Effector memory CD4-positive, alpha-beta T cell (primary cell): ENCODE measurements at places on chromosomes 11 and 22.

DNA sequence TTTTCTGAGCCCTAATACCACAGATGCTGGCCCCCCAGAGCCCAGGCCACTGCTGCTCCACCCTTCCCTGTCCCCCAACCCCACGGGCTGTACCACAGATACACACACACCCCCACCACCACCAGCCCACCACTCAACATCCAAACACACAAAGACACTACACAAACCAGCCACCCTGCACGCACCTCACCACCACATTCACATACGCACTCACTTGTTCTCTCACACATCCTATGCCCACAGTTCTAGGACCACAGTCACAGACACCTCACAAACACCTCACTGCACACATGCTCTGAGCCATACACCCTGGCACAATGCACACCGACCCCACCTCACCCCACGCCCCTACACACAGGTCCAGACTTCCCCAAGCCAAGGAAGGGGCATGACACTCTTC is 22.5 kb upstream of the OAF start:
- DNase-seq: no peak

- no peak for DNase-seq
These were observed 2.5 kb downstream of the GLYATL1 start for GRCh38 chr11:58941838-58942237.

GRCh38 chr22:35192129-35192918 is 65.0 kb upstream of the HMGXB4 start:
- DNase-seq: no peak

GRCh38 chr11:57230316-57230715 is 6.7 kb downstream of the APLNR start:
- no peak for DNase-seq

- no peak for DNase-seq
These were observed 39.7 kb upstream of the TH start for GRCh38 chr11:2211113-2211971.

DNA sequence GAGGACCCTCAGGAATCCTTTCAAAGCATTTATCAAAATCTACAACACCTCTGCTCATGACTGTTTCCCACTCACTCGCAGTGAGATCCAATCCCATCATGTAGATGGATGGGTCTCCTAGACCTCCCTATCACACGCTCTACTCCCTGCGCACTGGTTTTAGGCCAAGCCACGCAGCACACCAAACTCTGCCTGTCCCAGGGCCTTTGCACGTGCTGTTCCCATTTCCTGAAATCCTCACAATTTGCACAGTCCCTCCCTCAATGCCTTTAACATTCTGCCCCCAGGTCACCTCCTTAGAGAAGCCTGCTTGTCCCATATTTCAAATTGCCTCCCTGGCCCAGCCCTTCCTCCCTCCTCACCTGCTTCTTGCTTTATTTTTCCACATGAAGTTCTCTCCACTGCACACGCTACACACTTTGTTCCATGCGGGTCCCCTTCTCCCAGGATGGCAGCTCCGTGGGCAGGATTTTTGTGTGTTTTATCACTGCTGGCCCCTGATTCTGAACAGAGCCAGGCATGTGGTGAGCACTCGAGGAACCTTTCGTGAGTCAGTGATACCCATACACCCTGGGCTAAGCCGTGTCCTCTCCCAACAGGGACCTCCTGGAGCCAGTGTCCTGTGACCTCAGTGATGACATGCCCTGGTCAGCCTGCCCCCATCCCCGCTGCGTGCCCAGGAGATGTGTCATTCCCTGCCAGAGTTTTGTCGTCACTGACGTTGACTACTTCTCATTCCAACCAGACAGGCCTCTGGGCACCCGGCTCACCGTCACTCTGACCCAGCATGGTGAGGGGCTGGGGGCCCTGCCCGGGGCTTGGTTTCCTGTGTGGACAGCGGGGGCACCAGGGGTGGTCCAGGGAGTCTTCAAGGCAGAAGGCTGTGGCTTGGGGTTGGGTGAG is 12.2 kb downstream of the CSF2RB start:
- DNase-seq: no peak

- DNase-seq: no peak
These were observed 5.3 kb downstream of the SLC17A6 start for GRCh38 chr11:22343371-22344032.

GRCh38 chr22:31091106-31091975 is 10.2 kb downstream of the SMTN start:
- no peak for DNase-seq

GRCh38 chr11:118304568-118305248 is at the start of gene CD3E:
Gene CD3E, plus strand, starts transcription at chr11:118304730. Its CDS starts 223 bp downstream, at chr11:118304953.
- peak; percentile 47 for DNase-seq

DNA sequence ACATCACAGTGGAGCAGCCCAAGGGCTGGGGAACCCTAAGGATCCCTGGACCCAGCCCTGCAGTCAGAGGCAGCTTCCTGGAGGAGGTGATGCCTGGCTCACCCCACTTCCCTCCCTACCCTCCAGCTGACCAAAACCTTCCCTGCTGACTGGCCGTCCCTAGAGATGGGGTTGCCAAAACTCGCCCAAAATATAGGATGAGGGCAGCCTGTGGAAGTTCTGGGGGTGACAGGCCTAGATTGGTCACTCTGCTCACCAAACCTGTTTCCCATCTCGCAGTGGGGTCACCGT is 35.0 kb upstream of the PPARA start:
- DNase-seq: no peak

DNA sequence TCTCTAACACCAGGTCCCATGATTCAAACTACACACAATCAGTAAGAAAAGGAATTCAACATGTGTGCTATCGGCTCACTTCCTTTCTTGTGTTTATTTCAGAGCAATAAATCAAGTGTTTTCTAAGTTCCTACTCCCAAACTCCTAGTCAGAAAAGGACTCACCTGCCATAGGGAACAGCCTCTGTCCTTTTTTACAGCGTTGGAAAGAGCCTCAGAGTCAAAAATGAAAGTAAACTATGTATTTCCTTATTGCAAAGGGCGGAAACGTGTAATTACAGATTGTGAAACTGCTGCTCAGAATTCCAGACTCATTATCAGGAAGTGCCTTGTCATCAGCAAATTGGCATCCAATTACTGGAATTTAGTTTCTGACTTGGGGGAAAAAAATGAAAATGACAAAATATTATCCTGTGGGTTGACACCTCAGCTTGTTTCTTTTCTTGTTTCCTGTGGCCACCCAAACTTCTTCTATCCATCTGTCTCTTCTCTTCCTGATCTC is at the start of gene CASP4:
Gene CASP4, minus strand, starts transcription at position 220 of the 501 bp plus-strand sequence. Its CDS starts 49 bp downstream, at position 171.
- no peak for DNase-seq

DNA sequence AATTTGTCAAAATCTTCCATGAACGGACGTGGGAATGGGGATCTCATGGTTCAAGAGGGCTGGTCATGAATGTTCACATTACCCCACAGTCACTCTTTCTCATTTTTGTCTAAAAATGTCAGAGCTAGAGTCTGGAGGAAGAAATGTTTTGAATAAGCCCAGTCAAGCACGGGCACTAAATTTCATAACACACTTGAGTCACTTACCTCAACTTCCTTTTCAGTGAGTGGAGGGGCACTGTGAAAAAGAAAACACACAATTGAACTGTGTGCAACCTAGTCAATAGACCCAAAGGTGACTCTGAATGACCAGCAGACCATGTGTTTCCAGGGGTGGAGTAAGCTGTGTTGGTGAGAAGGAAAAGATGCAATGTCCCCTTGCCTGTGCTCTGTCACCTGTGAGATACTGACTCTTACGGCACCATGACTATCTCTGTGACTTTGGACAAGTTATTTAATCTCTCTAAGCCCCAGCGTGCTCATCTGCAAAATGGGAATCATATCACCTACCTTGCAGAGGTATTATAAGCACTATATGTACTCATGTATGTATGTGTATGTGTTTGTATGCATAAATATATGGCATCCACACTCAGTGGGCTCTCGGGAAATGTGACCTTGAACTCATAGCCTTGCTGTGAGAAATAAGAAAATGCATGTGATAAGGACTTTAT is 38.2 kb upstream of the LYVE1 start:
- no peak for DNase-seq

DNA sequence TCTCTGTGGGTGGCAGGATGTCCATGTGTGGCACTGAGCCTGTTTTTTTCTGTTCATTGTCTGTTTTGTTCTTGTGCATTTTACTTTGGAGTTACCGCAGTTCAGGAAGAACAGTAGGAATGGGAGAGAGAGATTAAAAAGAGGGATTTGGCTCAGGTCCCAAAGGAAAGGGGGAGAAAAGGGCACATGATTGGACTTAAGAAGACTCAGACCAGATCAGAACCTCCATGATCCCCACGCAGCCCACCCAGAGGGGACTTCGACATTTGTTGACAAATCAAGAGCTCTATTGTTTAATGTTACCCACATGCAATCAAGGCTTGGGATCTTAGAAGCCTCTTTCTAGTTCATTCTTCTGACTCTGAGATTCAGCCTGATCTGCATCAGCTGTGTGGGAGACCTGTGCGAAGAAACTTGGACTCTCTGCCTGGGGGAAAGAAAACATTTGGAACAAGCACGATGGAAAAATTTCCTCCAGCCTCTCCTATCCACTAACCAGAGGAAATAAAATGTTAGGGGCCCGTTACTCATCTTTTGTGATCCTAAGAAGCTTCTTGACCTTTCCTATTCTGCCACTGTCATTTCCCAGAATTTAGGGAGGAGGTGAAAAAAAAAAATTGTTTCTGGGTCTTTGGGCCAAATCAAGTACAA is 119.2 kb downstream of the SPON1 start:
- DNase-seq: no peak

DNA sequence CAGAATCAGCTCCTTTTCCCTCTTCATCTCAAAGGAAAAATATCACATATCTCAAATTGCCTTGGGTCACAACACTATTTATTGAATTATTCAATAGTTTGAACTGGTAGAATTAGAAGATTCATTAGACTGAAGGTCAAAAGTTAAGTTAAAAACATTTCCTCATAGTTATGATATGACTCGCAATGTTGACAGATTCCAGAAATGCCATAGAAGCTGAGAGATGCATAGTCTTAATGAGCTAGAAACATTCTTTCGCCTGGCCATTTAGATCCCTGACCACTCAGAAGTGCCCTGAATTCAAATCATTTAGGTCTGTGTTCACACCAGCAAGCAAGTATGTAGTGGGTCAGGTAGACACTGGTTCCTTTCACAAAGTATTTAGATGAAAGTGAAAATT is 44.4 kb downstream of the FAT3 start:
- DNase-seq: no peak

DNA sequence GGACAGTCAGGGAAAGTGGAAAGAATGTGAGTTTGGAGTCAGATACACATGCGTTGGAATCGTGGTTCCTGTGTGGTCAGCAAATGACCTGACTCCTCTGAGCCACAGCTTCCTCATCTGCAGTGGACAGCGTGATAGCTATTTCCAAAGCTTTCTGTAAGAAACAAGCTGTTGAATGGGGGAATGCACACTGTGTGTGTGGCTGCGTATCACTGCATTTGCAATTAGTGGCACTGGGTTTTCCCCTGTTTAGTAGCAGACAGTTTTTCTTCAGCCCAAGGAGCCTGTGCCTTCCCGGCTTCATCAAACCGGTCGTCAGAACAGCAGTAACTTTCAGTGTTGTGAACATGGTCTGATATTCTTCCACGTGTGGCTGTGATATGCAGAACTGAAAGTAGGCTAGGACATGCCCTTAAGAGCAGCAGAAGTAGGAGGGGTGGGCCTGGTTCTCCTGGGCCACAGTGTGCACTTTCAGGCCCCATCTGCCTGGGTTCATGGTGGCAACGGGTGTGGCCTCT is 121.5 kb downstream of the RRAS2 start:
- no peak for DNase-seq

- DNase-seq: no peak
These were observed 67.3 kb downstream of the IMMP1L start for GRCh38 chr11:31442086-31442485.

- DNase-seq: no peak
These were observed 48.4 kb downstream of the CDKN1C start for GRCh38 chr11:2837096-2837601.

- DNase-seq: no peak
These were observed 515.2 kb upstream of the TENM4 start for GRCh38 chr11:79956061-79956460.

GRCh38 chr11:58497951-58498350 is 10.0 kb downstream of the OR5B21 start:
- DNase-seq: no peak

DNA sequence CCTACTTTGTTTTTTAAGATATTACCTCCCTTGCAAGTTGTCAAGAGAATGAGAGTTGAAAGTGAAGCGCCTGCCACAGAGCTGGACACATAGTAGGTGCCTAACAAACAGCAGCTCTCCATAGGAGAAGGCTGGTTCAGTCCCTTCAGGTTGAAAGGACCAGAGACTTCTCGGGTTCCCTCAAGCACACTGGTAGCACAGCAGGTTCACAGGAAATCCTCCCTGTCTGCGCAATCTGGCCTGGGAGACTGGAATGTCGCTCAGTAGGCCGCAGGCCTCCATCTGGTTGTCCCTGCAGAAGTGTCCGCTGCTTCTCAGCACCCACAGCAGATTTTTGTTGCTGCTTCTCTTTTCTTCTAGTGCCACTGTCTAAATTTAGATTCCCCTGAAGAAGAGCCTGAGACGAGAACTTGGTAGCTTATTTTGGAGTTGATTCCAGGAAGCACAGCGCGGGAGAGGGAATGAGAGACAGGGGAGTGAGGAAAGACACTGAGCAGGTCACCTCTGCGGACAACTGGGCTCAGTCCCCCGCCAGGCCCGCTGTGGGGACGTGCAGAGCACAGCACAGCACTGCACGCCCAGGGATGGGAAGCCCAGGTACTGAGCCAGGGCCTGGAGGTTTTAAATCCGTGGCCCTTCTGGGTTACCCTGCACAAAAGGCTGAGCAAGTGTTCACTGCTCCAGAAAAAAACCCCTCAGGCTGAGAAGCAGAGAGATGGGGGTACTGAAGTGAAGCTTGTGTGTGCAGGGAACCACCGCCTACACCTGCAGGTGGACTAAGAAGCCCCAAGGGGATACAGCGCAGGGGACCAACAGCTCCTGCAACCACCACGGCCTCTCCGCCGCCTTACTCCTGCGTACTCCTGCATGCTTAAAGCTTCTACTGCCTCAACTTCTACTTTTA is 31.6 kb downstream of the RBX1 start:
- no peak for DNase-seq

DNA sequence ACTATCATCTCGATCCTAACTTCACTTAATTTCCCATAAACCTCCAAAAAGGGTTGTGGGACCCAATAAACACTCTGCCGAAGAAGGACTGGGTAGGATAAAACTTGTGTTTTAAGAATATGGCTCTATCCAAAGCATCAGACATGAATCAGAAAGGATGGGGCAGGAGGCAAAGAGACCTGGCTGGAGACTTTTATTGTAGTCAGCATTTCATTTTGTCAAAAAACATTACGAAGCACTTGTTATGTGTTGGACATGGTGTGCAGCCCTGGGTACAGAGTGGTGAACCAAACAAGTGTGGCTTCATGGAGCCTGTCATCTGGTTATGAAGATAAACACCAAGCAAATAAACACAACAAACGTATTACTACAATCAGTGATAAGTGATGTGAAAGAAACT is 17.3 kb downstream of the IL10RA start:
- no peak for DNase-seq

GRCh38 chr11:69449320-69450063 is 32.0 kb upstream of the LINC01488 start:
- no peak for DNase-seq

- no peak for DNase-seq
These were observed 72.8 kb upstream of the CDON start for GRCh38 chr11:126135235-126136176.

- no peak for DNase-seq
These were observed 65.8 kb downstream of the SLC22A12 start for GRCh38 chr11:64656862-64657261.

- no peak for DNase-seq
These were observed at the start of gene MPPED2 for GRCh38 chr11:30586251-30587144. Gene MPPED2, minus strand, starts transcription at chr11:30586353. Its CDS starts 5,980 bp downstream, at chr11:30580373.

- no peak for DNase-seq
These were observed 529 bp upstream of the CCND1 start for GRCh38 chr11:69640260-69640994.

- no peak for DNase-seq
These were observed 13.7 kb upstream of the CPT1A start for GRCh38 chr11:68855205-68855981.
